ENCODE measurements at places on chromosomes 4 and X.

GRCh38 chr4:56426273-56426672 lies 9.1 kb downstream of the PPAT start:
- DNase-seq: no peak

- no peak for DNase-seq
Observed at GRCh38 chr4:183038436-183038835, 60.6 kb upstream of the WWC2 start.

DNA sequence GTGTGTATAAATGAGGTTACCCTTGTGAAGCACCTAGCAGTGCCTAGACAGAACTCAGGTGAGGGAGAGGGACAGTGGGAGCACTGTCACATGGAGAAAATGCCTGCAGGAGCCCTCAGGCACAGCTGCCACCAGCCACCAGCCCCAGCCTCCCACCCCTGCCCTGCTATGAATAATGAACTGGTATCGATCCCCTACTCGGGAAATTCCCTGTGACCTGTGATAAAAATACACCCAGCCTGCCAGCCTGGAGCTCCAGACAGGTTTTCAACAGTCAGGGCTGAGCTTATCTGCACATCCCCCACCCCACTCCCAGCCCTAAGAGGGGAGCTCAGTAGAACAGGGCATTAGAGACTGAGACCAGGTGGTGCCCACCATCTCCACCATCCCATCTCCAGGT lies 159.6 kb upstream of the PJA1 start:
- no peak for DNase-seq

GRCh38 chrX:119399772-119400101 lies 601 bp downstream of the SLC25A43 start:
- DNase-seq: peak; percentile 35

- peak; percentile 31 for DNase-seq
Observed at GRCh38 chr4:150368667-150369066, 213.3 kb upstream of the MAB21L2 start.

DNA sequence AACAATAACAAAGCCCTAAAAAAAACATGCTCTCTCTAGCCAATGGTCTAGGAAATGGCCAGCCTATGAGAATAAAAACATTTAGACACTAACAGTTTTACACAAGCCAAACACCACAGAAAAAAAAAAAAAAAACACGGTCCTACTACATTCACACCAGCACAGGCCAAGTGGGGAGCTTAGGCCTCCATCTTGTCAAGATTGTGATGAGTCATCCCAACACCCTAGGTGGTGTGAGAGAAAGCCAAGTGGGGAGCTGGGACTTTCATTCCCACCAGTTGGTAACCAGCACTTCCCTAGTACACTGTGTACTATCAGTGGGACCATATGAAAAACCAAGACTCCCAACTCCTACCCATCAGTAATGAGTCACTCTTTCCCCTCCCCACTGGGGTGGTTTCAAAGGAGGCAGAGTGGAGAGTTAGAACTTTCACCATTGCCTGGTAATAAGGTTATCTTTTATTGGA lies 95.6 kb downstream of the ADAMTS3 start:
- peak; percentile 44 for DNase-seq

- no peak for DNase-seq
Observed at GRCh38 chr4:94177822-94178221, 29.8 kb upstream of the SMARCAD1 start.

DNA sequence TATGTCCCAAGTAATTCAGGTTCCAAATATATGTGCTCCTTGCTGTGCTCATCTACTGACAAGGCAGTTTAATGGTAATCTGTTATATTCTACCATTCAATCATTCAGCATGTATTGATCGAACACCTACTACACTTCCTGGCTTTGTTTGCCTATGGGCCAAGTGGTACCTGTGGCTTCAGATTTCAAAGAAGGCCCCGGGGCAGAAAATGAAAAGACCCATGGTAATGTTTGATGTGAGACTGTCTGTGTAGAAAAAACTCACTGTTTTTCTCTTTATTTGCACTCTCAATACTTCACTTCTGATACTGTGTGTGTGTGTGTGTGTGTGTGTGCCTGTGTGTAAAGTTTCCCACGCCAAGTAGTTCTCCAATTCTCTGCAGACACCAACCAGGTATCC lies 61.0 kb upstream of the FRAS1 start:
- DNase-seq: no peak

- peak; percentile 48 for DNase-seq
Observed at GRCh38 chr4:73068491-73069337, 802 bp downstream of the COX18 start.

GRCh38 chr4:142222127-142222526 lies 585.7 kb downstream of the IL15 start:
- DNase-seq: peak; percentile 22

- DNase-seq: peak; percentile 47
Observed at GRCh38 chrX:13081395-13082205, 37.2 kb upstream of the FAM9C start.

GRCh38 chr4:14293582-14293981 lies 666.1 kb upstream of the BOD1L1 start:
- no peak for DNase-seq

DNA sequence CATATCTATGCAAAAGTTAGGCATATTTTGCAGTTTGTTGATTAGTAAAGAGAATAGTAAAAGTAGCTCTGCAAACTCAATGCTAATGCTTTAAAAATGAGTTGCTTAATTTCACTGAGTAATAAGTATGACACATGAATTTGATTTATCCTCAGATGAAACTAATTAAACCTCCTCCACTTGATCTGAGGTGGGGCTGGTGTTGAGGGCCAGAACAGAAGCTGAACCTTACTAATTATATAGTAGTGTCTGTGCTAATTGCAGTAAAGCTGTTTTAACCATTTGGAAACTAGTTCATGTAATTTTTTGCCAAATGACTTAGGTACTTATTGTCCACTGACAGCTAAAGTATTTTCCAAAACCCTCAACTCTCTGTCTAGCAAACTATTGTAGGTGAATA lies 7.7 kb upstream of the PGAM4 start:
- DNase-seq: no peak

DNA sequence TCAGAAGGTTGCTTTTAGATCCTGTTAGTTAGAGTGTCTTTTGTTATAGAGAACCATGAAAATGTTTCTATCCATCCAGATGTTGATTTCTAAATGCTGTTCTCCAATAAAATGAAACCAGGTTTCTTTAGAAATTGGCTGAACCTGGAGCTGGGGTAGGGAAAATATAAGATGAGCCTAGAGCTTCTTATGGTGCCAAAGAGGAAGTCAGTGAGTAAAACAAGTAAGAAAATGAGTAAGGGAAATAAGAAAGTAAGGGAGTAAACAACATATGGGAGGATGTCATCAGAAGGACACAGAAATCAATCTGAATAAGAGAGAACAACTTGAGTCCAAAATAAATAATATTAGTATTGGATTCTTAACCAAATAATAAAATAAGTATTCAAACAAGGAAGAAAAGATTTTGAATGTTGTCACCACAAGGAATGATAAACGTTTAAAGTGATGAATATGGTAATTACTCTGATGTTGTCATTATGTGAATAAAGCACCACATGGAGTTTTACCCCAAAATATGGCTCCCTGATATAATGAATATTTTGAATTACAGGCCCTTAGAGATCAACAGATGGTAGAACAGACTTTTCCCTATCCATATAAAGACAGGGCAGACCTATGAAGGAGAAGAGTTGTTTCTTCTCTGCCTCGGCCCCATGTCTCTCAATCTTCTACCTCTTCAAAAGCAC lies 506.1 kb downstream of the IL15 start:
- DNase-seq: no peak

- peak; percentile 74 for DNase-seq
Observed at GRCh38 chr4:112813790-112814189, 176.8 kb downstream of the LARP7 start.

All from iris pigment epithelial cell (primary cell).